ENCODE measurements at places on chromosomes 16 and 17.

- no peak for DNase-seq
- peaks cover 15% of the 10 kb centered on the region for H3K36me3 ChIP-seq
- peaks cover 56% of the 10 kb centered on the region for H3K4me1 ChIP-seq
- H3K27me3 ChIP-seq, result peaks cover 21% of the 10 kb centered on the region
- H3K27ac ChIP-seq, result peak overlapping the region; percentile 74
These were observed 78.6 kb upstream of the TNRC6C start for GRCh38 chr17:77879896-77880280.

DNA sequence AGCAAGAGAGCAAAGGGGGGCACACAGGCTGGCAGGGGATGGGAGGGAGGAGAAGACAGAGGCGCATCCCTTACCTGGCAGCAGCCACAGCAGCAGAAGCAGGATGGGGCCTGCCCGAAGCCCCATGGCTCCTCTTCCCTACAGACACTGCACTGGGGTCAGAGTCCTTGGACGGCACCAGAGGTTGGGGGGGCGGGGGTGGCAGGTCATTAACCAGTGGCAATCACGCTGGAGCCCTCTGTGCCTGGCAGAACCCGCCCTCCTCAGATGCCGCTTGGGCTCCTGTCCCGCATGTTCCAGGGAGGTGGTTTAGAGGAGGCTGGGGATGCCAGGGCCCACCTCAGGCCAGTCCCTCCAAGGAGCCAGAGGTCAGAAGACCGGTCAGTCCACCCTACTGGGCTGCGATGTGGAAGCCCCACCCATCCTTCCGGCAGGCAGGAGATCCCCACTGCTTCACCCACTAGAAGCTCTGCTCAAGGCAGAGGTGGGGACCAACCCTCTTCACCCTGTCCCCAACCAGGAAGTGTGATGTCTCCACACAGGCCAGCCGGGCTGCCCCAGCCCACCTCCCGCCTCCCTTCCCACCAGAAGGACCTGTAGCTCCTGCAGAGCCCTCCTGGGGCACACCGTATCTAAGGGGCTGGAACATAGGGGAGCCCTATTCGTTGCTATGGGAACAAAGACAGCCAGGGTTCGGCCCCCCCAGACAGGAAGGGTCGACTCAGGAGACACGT, 11.7 kb downstream of the ZG16B start:
- H3K36me3 ChIP-seq, result peaks cover 3% of the 10 kb centered on the region
- H3K4me3 ChIP-seq, result peak overlapping the region; percentile 69
- H3K27me3 ChIP-seq, result peaks cover 29% of the 10 kb centered on the region

- no peak overlapping the region for H3K27ac ChIP-seq
- no peaks in the 10 kb centered on the region for H3K4me1 ChIP-seq
- peaks cover 5% of the 10 kb centered on the region for H3K27me3 ChIP-seq
- H3K36me3 ChIP-seq, result peaks cover 5% of the 10 kb centered on the region
- no peak for DNase-seq
These were observed 355.7 kb downstream of the HAPSTR1 start for GRCh38 chr16:9447195-9447551.

- peaks cover 60% of the 10 kb centered on the region for H3K4me1 ChIP-seq
- H3K36me3 ChIP-seq, result peaks cover 6% of the 10 kb centered on the region
- no peaks in the 10 kb centered on the region for H3K27me3 ChIP-seq
- no peak overlapping the region for H3K4me3 ChIP-seq
- DNase-seq, result no peak
These were observed 27.9 kb downstream of the SDK2 start for GRCh38 chr17:73616120-73616872.

DNA sequence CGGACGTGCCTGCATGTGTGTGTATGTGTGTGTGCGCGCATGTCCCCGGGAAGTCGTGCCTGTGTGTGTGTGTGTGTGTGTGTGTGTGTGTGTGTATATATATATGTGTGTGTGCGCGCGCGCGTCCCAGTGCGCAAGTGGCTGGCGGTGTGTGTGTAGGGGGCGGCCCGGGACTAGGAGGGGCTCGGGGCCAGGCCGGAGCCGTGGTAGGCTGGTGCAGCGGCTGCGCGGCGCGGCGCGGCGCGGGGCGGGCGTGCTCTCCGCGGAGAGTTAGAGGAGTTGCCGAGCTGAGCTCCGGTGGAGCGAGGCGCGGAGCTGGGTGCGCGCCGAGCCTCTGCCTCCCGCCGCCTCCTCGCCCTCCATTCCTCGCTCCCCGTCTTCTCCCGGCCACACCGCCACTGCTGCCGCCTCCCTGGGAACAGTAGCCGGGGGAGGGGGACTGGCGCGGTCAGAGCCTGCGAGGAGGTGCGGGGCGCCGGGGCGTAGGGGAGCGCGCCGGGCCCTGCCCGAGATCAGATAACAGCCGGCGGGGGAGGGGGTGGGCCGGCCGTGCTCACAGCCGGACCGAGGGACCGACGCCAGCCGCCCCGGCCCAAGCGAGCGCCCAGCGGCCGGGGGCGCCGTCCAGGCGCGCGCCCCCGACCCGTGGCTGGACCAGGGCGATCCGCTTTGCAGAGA, at the start of gene KCNJ12:
Gene KCNJ12, plus strand, starts transcription at position 277 of the 678 bp plus-strand sequence. CDS start 38,986 bp downstream, outside the sequence.
- peaks cover 59% of the 10 kb centered on the region for H3K27me3 ChIP-seq
- H3K4me3 ChIP-seq, result peak within 1 kb of the TSS; percentile 70
- DNase-seq, result no peak

DNA sequence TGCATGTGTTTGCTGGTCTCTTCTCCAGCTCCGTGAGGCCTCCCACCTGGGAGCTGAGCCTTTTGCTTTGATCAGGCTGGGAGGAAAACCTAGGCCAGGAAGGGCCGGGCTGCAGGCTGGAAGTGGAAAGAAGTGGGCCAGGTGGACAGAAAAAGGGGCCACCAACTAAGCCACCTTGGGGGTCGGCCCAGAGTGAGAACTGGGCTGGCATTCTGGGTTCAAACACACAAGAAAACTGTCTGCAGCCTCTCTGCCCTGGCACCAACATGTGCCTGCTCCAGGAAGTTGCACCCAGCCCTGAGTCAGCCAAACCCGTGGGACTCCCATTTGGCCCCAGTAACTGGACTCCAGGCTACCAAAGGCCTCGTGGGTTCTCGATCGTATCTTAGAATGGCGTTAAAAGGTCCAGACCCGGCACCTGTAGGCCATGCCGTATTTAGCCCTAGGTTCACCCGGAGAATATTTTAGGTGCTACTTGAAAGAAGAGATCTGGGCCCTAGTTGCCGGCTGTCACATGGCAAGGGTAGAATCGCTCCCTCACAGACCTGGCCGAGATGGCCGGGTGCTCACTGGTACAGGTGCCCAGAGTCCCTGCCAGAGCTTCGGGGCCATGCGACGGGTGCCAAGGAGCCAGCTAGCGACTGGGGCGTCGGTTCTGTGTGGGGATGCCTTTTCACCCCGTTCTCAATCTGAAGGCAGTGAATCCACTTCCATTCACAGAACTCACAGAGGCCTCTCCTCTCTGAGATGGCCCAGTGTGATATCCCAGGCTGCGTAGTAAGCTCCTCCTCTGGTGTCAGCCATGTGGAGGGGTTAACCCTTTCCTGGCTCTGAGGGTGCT, 236.6 kb downstream of the MRTFB start:
- peaks cover 66% of the 10 kb centered on the region for H3K27me3 ChIP-seq
- DNase-seq, result no peak
- no peak overlapping the region for H3K27ac ChIP-seq
- H3K36me3 ChIP-seq, result no peaks in the 10 kb centered on the region

- H3K4me1 ChIP-seq, result peaks cover 5% of the 10 kb centered on the region
- no peak overlapping the region for H3K27ac ChIP-seq
These were observed 20.4 kb upstream of the TFAP4 start for GRCh38 chr16:4293181-4293716.

DNA sequence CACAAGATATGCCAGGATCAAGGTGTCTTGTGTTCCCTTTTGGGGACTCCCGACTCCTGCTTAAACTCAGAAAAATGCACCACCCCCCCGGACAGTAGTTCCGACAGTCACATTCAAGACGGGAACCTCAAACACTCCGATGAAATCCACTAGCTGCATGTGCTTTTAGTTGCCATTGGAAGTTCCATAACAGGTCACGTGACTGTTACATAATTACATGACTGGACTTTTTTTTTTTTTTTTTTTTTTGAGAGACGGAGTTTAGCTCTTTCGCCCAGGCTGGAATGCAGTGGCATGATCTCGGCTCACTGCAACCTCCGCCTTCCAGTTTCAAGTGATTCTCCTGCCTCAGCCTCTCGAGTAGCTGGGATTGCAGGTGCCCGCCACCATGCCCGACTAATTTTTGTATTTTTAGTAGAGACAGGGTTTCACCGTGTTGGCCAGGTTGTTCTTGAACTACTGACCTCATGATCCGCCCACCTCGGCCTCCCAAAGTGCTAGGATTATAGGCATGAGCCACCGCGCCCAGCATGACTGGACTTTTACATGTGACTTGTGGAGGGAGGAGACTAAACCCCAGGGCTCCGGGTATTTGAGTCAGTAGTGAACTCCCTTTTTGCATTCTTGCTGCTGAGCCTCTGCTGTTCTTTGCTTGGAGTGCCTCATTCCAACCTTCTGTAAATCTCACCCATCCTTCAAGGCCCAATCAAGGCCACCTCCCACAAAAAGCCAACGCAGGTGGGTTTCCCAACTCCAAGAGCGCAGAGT, 1.6 kb downstream of the SIRT7 start:
- H3K36me3 ChIP-seq, result peaks cover 67% of the 10 kb centered on the region
- H3K4me3 ChIP-seq, result peak overlapping the region; percentile 88
- no peaks in the 10 kb centered on the region for H3K27me3 ChIP-seq
- H3K4me1 ChIP-seq, result peaks cover 58% of the 10 kb centered on the region
- H3K27ac ChIP-seq, result no peak overlapping the region

DNA sequence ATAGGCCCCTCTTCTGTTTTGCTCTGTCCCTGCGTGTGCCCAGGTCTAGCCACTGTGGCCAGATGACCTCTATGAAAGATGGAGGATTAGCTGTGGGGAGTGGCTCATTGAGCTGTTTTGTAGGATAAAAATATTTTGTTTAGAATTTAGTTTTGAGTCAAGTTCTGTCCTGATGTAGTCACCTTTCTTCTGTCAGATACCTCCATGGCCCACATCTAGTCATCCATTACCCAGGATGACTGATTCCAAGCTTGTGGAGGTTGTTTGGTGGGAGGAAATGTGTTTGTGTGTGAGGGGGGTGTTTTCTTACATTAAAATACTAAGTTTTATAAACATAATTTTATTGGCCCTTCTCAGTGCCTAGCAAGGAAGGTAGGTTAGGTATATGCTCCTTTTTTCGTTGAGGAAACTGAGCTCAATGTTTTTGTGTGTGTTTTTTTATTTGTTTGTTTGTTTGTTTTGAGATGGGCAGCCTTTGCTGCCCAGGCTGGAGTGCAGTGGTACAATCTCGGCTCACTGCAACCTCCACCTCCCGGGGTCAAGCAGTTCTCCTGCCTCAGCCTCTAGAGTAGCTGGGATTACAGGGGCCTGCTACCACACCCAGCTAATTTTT, 16.3 kb downstream of the SNX11 start:
- peaks cover 57% of the 10 kb centered on the region for H3K36me3 ChIP-seq
- H3K4me1 ChIP-seq, result peaks cover 27% of the 10 kb centered on the region
- H3K27ac ChIP-seq, result no peak overlapping the region
- H3K27me3 ChIP-seq, result no peaks in the 10 kb centered on the region

DNA sequence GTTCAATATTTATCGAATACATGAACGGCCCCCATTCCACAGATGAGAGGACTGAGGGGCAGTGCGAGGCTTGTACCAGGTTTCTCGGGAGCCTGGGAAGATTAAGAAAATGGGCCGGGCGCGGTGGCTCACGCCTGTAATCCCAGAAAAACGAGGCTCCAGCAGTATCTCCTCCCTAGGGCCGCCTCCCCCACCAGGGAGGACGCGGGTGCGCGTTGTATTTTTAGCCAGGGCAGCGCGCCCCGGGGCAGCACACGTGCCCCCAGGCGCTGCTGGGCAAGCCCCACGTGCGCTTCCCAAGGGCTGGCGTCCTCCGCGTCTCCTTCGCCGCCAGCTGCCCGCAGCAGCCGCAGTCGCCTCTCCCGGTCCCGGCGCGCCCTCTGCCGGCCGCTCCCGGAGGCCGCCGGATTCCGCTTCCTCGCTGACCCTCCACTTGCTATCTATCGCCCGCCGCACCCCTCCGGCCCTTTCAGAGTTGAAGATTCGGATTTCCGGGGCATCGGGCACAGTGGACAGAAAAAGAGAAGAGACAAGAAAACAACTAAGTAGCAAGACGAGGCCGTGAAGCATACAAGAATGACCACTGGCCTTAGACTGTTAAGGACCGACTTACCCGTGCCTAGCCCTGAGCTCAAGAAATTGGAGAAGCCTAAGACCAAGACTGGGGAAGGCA, 1.9 kb upstream of the YBX2 start:
- H3K36me3 ChIP-seq, result no peaks in the 10 kb centered on the region
- peak overlapping the region; percentile 42 for H3K27ac ChIP-seq
- peak; percentile 67 for DNase-seq
- peaks cover 16% of the 10 kb centered on the region for H3K4me1 ChIP-seq
- H3K27me3 ChIP-seq, result peaks cover 39% of the 10 kb centered on the region

DNA sequence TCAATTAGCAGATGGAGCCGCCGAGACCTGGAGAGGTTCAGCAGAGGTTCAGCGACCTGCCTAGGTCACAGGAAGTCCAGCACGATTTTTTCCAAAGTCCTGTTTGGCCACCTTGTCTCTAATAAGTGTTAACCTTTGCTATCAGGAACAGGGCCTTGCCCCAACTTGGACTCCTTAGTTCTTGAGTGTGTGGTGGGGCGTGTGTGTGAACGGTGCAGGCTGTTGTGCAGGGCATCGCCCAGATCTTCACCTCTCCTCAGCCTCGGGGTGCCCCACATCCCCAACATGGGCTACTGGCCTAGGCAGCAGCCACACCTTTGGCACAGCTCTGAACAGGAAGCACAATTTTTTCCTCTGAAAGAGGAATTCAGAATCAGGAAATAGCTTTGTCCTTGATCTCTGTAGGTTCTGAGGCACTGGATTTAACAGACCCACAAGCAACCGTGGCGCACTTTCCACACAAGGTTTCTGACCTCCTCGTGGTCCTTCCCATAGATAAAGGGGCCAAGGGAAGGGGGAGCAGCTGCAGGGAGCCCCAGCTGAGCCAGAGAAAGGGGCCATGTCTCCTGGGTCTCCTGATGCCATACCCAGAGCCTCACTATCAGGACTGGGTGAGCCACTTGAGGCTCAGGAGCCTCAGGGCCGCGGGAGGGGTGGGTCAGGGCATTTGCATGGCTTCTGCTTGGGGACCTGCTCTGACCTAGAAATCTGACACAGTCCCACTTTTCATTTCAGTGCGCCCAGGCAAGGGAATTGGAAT, 10.4 kb downstream of the MPRIP start:
- peaks cover 53% of the 10 kb centered on the region for H3K4me1 ChIP-seq
- H3K27me3 ChIP-seq, result no peaks in the 10 kb centered on the region
- DNase-seq, result no peak
- peaks cover 2% of the 10 kb centered on the region for H3K36me3 ChIP-seq
- peak overlapping the region; percentile 91 for H3K27ac ChIP-seq
